ENCODE measurements at places on chromosomes 5 and 9.

DNA sequence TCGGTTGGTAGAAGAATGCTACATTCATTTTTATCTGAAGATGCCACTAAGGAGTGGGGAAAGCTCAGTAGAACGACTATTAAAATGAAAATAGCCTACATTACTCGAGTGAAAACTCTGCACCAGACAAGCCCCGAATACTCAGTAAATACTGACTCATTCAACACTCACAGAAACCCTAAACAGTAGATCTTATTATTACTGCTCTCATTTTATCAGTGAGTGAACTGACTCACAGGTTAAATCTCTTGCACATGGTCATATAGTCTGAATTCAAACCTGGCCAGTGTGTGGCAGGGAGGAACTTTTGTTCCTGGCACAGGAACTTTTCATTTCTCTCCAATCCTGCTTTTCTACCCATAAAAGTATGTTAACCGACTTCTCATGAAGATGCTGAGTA, 9.6 kb upstream of the PAPPA start:
- DNase-seq: no peak

GRCh38 chr5:6411141-6411540, 32.8 kb upstream of the MED10 start:
- DNase-seq: no peak

- DNase-seq: no peak
Observed at GRCh38 chr9:22143799-22144625, 134.9 kb upstream of the CDKN2B start.

GRCh38 chr9:92769286-92769685, 4.7 kb upstream of the BICD2 start:
- no peak for DNase-seq

- no peak for DNase-seq
Observed at GRCh38 chr5:44022622-44023021, 366.6 kb downstream of the FGF10 start.

DNA sequence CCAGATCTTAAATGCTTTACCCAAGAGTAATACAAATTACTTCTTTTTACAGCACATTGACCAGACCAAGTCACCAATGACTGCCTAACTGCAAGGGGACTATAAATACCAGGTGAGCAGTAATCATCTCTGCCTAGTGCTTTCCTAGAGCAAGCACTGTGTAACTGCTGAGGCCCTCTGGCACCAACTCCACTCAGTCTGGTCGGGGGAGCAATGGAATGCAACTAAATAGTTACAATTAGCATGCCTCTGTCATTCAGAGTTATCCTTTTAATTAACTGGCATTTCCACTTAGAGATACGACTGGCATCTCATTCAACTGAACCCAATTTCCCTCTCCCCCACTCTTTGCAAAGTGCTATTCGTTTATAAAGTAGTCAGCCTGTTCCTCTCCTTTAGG, 1309.1 kb upstream of the DMAC1 start:
- no peak for DNase-seq

- no peak for DNase-seq
Observed at GRCh38 chr9:72809586-72809985, 143.3 kb downstream of the ALDH1A1 start.

DNA sequence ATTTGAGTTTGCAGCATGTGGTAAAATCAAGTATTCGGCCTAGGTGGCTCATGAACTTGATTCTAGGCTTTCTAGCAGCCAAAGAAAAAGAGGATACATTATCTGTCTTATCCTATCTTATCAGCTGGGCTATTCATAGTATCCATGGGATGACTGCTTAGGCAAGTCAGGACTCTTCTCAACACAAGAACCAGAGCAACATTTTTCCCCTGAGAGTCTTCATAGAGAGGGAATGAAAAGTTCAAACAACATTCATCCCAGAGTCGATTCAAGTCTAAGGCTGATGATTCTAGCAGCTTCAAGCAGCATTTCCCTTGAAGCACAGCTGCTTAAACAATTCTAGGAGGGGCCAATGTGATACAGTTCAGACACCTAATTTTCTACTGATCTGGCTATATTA, 3.0 kb downstream of the S100Z start:
- no peak for DNase-seq

- DNase-seq: no peak
Observed at GRCh38 chr5:174259696-174260420, 214.4 kb downstream of the NSG2 start.

- DNase-seq: no peak
Observed at GRCh38 chr5:22706901-22707300, 146.2 kb downstream of the CDH12 start.

GRCh38 chr5:73954381-73954780, 328.4 kb downstream of the ARHGEF28 start:
- DNase-seq: no peak

DNA sequence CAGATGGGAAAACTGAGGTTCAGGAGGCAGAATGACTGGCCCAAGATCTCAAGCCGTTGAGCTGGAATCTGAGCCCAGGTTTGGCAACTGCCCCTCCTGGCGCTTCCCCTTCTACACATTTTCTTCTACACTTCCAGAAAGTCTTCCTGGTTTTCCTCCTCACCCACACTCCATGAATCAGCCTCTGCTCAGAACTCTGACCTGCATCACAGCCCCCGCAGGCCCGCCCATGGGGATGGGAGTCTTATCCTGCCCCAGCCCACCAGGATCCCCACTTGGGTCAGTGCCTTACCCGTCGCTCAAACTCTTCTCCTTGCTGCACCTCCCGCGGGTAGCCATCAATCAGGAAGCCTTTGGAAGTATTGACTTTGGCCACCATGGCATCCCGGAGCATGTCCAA, 5.9 kb downstream of the AK1 start:
- no peak for DNase-seq

DNA sequence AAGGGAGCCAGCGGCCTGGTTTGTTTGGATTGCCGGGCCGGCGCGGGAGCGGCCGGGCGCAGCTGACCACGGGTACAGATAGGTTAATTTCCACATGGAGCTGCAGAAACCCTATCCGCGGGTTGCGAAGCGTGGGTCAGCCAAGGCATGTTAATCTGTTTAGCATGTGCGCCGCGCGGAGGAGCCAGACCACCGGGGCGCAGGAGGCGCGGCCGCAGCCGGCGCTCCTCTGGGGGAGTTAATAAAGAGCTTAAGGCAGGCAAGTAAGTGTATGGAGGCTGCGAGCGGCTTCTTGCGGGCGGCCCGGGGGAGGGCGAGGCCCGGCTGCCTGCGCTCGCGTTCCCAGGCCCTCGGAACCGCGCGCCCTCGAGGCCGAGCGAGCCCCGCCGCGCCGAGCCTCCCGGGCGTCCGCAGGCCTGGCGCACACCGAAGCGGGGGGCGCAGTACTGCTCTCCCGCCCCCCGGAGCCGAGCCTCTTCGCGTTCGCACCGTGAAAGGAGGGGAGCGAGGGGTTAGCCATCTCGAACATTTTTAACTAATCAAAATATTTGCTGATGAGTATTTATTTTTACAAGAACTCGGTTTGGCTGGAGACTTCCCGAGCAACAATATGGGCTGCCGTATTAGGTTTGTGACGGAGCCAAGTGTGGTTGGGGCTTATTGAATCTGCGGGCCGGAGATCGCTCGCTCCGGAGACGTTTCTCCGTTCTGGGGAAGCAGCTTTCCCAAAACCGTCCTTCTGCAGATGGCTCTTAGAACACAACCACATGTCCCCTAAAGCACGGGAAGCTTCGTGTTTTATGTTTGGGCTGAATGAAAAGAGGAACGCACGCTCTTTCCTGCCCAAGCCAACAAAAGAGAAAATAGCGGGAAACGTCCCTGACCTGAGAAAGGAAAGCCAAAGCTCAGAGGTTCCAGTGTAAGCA, 28.8 kb downstream of the FOXD1 start:
- no peak for DNase-seq

GRCh38 chr5:126449751-126450271, 26.6 kb downstream of the GRAMD2B start:
- peak; percentile 17 for DNase-seq

GRCh38 chr5:39437467-39437866, 12.7 kb upstream of the DAB2 start:
- DNase-seq: no peak

GRCh38 chr9:137011907-137012675, 15.7 kb upstream of the CLIC3 start:
- no peak for DNase-seq

DNA sequence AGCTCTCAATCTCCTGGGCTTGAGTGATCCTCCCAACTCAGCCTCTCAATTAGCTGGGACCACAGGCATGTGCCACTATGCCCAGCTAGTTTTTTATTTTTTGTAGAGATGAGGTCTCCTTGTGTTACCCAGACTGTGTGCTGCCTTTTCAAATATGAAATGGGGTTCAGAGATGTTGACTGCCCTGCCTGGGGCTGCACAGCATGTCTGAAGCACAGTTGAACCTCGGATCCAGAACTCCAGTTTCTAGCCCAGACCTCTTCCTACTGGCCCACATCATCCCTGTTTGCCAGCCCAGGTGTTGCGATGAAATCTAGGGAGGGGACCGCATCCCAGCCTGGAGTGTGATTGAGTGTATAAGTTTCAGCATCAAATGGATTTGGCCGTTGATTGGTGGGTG, 69.4 kb downstream of the HMCN2 start:
- DNase-seq: no peak
